ENCODE measurements at places on chromosomes 4 and X.

DNA sequence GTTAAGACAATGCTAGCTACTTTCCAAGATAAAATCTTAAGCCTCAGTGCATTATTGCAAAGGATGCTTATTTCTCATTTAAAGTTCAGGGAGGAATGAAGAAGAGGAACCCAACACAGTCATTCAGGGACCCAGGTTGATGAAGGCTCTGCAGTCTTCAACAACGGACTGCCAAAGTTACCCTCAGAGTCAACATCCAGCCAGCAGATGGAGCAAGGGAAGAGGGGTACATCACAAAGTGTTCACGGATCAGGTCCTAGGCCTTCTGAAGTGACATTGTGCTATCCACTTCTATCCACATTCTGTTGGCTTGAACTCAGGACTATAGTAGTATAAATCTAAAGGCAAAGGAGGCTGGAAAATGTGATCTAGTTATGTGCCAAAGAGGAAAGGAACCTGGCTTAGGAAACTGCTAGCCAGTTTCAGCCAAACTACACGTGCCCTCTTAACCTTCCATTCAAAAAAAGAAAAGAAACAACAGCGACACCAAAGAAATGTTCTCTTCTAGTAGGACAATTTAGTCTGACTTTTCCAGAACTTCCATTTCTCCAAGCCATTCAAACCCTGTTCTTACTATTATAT, 28.8 kb downstream of the NKX6-1 start:
- no peak for DNase-seq

DNA sequence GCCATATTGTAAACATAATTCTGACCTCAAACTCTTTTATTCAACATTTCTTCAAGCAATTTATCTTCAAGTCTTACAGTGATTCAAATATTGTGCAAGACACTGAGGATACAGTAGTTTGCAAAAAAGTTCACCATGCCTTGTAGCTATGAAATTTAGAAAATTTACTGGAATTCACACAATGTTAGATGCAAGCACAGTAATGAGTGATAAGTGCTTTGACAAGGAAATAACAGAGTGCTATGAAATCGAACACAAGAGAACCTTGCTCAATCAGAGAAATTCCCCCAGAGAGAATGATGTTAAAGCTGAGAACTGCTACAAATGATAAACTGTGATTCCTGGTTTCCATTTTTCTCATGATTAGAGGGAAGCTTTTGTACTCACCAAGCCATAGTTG, 952.9 kb downstream of the FAT4 start:
- no peak for DNase-seq

GRCh38 chrX:154541896-154542722, 4.5 kb downstream of the G6PD start:
- peak; percentile 53 for DNase-seq

DNA sequence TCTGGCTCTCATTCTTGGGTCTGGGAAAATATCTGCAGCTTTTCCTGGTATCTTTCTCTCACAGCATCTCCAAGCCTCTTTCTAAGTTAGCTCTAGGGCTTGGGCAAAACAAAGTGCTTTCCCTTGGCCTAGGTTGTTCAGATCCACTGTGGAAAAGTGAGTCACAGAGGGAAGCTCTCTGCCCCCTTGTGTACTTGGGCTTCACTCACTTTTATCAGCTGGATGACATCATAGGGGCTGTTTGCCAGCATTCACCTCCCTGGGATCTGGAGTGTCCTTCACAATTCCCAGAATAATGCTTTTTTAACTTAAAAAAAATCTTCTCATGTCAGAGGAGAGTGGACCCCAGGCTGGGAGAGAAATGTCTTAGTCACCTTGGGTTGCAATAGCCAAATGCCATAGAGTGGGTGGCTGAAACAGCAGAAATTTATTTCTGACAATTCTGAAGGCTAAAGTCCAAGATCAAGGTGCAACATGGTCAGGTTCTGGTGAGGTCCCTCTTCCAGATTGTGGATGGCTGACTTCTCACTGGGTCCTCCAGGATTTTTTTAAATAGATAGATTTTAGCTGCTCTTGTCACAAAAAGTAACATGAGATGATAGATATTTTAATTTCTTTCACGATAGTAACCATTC, 247.8 kb downstream of the SH2D1A start:
- DNase-seq: no peak

DNA sequence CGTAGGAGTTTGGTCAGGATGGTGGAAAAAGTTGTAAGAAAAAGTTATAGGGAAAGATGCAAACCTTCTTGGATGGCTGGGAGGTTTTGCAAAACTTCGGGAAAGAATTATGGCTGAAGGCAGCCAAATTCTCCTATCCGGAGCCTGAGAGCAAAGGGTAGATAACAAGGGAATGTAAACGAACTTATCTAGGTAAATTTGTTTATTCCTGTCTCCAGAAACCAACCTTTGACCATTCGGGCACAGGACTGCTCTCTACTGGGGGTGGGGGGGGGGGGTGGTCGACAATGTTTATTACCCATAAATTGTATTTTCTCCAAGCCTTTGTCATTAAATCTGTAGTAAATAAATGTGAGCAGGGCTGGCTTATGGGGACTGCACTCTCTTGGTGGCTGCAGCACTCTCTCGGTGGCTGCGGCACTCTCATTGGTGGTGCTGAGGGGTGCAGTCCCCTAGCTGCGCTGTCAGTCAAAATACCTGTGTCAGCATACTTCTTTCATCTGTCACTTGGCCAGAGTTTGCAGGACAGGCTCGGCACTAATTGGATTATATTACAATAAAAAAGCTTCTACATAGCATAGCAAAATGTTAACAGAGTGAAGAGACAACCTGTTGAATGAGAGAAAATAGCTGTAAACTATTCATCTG, 827.8 kb downstream of the SH3BGRL start:
- DNase-seq: no peak

DNA sequence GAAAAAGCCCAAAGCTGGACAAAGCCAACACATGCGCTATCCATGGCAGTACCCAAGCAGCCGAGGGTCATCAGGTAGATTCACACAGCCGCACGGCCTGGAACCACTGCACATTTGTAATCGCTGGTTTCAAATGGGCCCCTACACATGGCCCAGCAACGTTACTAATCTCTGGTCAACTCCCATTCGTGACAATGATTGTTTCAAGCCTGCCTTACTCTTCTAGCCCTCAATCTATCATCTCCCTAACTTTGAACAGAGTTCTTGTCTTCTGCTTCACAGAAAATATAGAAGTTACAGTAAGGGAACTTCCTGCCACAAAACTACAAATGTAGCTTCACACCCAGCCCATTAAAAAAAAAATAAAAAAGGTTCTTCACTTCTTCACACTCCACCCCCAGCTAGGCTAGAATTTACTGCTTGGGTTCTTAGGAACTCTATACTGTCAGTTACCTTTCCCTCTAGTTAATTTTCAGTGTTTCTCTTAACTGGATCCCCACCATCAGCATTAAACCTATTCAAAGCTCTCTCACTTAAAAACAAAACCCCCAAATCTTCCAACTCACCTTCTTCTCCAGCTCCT, 24.2 kb downstream of the CASP3 start:
- no peak for DNase-seq

DNA sequence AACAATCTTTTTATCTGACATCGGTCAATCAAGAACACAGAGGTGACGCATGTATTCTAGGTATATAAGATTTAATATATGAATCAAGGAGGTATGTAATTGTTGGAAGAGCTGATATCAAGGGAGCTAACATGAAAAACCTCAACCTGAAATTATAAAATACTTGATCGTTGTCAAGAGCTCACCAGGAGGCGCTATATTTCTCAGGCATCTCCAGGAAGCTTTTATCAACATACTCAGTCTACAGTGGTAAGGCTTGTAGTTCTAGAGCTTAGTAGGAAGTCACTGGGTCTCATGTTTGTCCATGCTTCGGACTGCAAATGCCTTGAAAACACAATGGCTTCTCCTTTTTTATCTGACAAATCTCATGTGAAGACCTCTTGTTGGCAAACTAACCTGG, 156.1 kb downstream of the GRXCR1 start:
- DNase-seq: no peak

DNA sequence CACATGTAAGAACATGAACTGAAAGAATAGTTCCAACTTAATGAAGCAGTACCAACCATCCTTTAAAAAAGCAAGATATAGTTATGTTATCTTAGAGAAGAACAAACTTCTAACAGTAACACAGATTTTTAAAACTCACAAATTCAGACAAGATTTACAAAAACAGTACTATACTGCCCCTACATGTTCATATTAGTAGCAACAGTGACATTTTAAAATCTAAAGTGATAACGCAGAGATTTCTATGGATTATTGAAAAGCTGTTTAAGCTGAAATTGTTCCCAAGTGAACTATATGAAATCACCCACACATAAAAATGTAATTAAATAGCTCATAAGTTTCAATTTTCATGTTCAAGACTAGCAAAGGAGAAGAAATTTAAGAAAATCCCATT, 166.0 kb downstream of the FBXW7 start:
- no peak for DNase-seq

DNA sequence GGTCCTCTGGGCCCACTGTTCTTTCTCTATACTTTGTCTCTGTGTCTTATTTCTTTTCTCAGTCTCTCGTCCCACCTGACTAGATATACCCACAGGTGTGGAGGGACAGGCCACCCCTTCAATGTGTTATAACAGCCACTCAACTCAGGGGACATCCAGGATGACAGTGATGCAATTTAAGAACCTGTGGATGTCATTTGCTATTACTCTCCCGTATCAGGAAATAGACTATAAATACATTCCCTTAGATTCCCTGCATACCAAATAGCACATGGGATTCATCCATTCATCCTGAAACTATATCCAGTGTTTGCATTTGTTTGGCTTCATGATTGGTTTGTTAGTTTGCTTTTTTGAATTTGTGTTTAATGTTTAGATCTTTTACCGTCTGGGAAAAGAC, 16.6 kb upstream of the QRFPR start:
- no peak for DNase-seq

- DNase-seq: no peak
Observed at GRCh38 chrX:118423558-118423957, 72.1 kb upstream of the DOCK11 start.

GRCh38 chr4:85639946-85640345, 165.0 kb downstream of the ARHGAP24 start:
- no peak for DNase-seq

DNA sequence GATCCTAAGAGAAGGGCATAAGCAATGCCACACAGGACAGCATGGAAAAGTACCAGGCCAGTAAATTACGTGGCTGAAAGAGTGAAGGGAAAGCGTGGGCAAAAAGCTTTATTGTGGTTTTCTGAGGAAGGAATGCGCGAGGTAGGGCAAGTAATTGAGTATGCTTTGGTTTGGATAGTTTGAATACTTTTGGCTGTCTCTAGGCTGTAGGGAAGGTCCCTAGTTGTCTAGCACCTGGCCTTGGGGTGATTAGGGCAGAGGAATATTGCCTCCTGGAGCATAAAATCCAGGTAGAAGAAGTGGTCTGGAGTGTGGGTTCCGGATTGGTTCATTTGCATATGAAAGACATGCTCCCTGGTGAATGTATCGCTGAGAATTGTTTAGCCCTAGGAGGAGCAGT, 46.4 kb upstream of the NALF2 start:
- no peak for DNase-seq

GRCh38 chrX:143635915-143636314, at the start of gene SLITRK4:
Gene SLITRK4 (minus strand): TSS chrX:143636101. CDS start chrX:143631108, 4,993 bp downstream.
- DNase-seq: no peak
